ENCODE measurements at places on chromosomes 6 and 20.

DNA sequence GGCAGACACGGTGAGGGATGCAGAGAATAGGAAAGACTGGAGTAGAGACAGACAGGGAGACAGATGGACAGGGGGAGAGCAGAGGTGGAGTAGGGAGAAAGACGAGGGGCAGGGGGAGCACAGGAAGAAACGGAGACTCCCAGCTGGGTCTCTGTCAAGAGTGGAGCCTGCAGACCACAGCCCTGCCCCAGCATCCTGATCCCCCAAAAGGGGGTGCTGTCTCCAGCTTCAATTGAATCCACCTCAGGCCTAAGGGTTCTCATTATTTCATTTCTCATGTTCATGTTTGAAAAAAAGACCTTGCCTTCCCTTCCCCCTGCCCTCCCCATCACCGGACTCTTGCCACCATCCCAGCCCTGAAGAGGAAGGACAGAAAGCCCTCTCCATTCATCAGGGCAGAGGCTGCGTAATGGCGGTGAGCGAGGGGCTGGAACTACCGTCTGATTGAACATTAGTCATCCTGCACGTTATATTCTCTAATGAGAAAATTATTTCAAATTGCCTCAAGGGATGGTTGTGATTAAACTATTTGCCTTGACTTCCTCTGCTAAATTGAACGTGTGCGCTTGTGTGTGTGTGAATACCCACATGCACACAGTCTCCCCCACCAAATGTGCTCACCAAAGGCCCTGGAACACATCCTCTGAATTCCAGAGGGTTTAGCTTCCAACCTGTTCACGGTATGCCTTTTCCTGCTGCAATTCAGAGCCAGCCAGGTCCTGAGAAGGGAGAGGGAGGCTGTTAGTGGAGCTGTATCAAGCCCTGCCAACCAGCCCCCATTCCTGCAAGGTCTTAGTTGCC is 98.3 kb downstream of the CDC5L start:
- DNase-seq = no peak

DNA sequence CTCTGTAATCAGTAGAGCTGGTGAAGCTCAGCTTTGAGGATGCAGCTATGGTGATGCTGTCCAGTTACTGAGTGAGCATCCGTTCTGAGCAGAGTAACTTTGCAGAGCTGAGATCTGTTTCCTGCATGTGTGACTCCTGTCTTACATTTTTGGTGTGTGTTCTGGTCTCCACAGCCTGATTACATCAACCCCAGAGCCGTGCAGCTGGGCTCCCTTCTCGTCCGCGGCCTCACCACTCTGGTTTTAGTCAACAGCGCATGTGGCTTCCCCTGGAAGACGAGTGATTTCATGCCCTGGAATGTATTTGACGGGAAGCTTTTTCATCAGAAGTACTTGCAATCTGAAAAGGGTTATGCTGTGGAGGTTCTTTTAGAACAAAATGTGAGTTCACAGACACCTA is 81.6 kb downstream of the FAM120B start:
- DNase-seq = no peak

- DNase-seq = no peak
Observed at GRCh38 chr20:50999355-50999754, 23.6 kb downstream of the KCNG1 start.

DNA sequence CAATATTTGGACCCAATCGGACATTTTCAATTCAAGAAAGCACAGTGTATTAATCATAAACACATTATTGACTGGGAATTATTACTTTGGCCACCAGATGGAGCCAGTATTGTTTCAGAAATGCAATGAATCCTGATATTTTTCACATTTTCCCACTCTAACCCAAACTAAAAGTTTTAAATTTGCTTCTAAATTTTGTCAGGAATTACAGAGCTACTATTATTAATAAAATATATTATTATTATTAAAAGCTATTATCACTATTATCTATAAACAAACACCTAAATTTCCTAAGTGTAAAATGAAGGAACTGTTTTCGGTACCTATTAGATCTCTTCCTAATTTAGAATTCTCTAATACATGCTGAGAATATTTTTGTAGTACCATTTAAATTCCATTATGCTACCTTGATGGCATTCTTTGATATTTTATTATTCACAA is 245.3 kb downstream of the OGFRL1 start:
- DNase-seq = no peak

GRCh38 chr6:54467384-54467783 is 159.1 kb downstream of the TINAG start:
- DNase-seq = no peak

DNA sequence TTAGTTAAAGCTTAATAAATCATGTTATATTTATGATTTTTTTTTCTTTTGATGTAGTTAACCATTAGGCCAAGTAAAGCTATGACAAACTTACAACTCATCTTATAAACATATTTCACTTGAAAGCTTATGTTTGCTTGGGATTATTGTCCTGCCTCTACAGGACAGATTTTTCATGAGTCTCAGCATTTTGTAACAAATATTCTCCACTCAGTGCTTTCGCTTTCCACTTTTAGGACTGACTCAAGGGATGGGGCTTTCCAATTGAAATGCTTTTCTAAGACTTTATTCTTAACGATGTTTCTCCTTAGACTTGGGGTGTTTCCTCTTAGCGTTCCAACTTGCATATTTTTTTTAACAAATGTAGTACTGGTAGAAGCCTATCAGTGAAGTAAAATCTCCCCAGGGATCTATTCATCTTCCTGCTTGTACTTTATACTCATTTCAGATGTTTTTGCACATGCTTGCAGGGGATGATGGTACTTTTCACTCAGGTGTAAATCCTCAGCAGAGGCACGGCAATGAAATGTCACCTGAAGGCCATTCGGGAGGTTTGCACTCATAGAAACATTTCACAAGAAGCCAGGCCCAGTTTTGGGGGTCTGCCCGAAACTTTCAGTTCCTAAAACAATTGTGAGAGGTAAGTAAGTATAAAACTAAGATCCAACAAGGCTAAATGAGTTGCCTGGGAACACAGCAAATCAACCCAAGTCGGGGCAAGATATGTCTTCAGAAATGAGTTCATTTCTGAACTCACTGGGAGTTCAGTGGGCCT is 298.1 kb upstream of the FOXQ1 start:
- DNase-seq = no peak

GRCh38 chr6:32854376-32855178 is 585 bp downstream of the PSMB9 start:
- peak; percentile 56 for DNase-seq

DNA sequence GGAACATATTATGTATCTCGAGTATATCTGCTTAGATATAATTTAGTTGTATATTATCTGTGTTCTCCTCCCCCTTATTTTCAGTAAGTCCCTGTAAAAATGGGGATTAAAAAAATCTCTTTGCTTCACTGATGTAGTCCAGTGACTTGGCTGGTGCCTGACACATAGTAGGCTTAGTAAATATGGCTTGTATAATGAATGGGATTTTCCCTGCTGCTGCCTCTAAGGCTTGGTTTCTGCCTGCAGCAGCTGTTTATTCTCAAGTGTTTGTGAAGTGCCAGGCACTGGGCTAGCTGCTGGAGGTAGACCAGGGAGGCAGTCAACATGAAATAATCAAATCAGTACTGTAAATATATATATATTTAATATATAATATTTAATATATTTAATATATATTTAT is 1.6 kb upstream of the ZFP64 start:
- DNase-seq = no peak

- no peak for DNase-seq
Observed at GRCh38 chr6:65746302-65746701, 39.3 kb upstream of the EYS start.

DNA sequence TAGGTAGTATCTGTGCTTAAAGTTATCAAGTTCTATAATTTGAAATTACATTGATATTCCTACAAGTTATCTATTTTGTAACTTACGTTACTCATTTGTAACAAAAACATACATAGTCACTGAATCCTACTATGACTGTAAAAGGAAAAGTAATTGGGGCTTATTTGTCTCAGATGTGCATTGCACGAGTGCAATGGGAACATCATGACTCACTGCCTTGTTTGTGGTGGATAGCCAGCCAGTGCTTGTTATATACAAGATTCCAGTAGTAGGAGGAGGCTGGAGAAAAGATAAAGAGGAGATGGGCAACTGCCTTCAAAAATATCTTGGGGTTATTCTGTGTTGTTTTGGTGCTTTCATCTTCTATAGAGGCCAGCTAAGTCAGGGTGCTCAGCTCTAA is 164.1 kb downstream of the RNF144B start:
- no peak for DNase-seq

- no peak for DNase-seq
Observed at GRCh38 chr6:61649845-61650244, 636.2 kb downstream of the KHDRBS2 start.

GRCh38 chr6:15499591-15499990 is 163.2 kb downstream of the DTNBP1 start:
- no peak for DNase-seq

GRCh38 chr20:62925420-62926228 is 681 bp downstream of the DIDO1 start:
- peak; percentile 37 for DNase-seq

DNA sequence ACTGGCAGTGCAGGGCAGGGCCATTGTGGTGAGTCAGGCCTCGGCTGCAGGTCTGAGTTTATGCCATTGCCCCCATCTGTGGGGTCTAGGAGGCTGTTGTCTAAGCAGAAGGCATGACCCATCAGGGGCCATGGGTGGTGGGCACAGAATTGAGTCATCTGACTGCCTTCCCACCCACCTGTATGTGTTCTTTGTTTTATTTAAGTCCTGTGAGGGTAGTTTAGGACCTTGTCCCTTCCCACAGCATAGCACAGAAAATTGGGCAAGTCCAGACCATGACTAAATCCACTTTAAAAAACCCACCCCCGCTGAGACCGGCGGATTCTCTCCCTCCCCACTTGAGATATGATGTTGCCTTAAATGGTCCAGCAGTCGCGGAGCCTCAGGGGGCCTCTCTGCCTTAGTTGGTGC is 40.3 kb downstream of the ERMARD start:
- no peak for DNase-seq

DNA sequence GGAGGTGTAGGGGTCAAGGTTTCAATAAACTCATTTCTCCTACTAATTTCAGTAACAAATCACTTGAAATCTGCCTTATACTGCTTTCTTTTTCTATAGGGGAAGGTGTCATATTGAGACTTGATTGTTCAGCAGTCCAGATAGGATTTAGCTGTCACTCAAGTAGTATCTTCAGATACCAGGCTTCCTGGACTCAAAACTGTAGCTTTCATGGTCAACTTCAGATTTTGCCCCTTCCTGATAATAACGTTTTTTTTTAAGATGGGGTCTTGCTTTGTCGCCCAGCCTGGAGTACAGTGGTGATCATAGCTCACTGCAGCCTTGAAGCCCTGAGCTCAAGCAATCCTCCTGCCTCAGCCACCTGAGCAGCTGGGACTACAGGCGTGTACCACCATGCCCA is 77.8 kb downstream of the JAG1 start:
- DNase-seq = no peak

DNA sequence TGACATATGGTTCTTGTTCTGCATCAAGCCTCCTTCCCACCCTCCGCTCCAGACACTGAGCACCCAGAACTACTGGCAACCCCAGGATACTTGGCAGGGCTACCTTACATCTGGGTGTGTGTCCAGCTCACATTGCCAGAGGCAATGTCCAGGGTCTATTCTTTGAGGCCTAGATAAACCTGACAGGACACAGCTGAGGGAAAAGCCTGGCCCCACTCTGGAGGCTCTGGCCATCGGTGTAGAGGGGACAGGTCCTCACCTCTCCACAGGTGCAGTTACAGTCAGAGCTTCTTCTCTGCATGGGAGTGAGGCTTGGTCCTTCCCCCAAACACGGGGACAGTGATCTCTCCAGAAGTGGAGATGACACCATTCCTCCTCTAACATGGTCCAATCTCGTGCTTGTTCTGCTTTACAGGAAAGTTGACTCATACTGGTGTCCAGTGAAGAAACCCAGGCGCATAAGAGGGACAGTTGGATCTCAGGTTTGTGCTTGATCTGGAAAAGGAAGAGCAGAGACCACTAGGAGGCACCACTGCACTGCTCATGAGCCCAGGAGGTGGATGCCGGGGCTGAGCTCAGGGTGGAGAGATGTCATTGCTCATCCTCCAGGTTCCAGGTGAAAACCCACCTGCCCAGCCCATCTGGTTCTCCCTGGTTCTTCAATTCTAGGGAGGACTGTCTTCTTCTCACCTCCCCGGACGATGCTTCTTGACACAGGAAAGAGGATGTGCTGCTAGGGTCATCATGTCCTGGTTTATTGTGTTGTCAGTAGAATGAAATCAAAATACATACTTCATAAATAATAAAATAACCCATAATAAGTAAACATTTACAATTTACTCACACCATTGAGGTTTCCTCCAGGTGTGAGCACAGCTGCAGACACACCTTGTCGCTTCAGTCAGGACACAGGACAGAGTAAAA is 14.7 kb downstream of the HLA-F start:
- peak; percentile 56 for DNase-seq

GRCh38 chr6:93419304-93420162 is at the start of gene EPHA7:
Gene EPHA7, minus strand, starts transcription at chr6:93419559. Its CDS starts 218 bp downstream, at chr6:93419341.
- no peak for DNase-seq

DNA sequence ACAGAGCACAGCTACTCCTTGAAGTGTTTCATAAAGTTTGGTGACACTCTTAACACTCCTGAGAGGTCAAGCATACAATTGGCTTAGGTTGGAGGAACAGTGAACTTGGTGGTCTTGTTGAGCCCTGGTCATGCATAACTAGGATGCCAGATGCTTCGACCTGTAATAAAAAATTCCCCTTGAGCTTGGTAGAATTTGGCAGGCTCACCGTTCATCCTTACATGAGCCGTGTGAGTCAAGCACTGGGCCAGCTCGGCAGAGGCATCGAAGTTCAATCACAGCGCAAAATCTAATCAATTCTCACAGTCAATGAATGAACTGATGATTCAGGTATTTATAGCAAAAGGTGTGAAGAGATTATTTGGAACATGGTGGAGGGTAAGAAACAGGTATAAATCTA is 33.7 kb downstream of the CYP24A1 start:
- DNase-seq = no peak

DNA sequence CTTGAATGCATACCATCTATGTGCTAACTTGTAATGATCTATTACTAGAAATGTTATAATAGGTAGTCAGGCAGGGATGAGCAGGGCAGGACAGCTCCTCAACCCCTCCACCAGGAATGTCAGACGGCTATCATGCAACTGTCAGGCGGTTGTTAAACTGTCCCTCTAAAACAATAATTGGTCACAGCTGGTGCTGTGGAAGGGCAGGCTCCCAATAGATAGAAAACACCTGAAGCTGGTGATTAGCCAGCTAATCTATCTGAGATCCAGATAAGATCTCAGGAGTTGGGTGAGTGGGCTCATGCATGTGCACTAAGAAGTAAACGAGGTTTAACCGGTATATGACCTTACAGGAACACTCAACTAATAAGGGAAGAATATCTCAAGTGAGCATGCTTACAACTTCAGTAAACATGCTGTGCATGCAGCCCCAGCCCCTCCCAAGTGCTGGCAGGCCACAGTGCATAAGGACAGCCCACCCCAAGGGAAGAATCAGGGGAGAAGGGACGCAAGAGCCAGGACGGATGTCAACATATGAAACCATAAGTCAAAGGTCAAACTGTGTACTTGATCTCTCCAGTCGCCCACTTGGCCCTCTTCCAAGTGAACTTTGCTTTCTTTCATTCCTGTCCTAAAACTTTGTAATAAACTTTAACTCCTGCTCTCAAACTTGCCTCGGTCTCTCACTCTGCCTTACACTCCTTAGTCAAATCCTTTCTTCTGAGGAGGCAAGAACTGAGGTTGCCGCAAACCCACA is 566.2 kb upstream of the NRSN1 start:
- DNase-seq = no peak
